ENCODE measurements at places on chromosomes 5 and 9.

- no peak for DNase-seq
These were observed 60.9 kb downstream of the ROPN1L start for GRCh38 chr5:10502578-10502977.

- DNase-seq, result peak; percentile 89
These were observed 39.4 kb upstream of the MAP1B start for GRCh38 chr5:72067682-72068470.

DNA sequence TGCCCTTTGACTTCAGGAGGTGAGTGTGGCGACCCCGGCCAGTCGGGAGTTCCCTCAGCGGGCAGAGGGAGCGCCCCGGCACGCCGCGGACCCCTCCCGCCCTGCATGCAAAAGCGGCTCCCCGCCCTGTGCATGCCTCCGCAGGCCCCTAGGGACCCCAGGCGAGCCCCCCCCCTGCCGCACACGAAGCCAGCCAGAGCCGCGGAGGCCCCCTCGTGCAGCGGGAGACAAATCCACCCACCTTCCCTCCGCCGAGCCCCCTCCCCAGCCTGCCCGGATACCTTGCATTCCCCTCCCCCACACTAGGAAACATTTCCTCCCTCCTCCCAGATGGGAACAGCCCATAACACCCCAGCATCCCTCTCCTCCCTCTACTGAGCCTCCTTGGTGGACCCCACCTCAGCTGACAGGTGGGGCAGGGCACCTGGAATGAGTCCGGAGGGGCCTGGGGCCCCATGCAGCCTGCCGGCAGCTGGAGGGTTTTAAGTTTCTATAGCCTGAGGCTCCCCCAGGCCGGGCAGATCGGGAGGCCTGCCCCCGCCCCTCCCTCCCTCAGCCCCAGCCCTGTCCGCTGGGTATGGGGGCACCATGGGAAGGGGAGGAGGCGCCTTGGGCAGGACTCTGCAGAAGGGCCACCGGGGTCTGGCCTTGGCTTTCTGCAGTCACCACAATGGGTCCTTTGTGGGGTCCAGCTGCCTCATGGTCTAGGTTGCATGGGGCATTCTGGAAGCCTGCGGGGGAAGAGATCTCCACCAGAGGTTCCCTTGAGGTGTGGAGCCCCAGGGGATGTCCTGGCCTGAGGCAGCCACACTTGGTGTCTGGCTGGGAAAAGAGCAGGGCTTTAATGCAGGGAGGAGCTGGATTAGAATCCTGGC, 601 bp downstream of the ERGIC1 start:
- peak; percentile 38 for DNase-seq

- peak; percentile 3 for DNase-seq
These were observed 69.6 kb downstream of the CWC27 start for GRCh38 chr5:64838376-64838775.

DNA sequence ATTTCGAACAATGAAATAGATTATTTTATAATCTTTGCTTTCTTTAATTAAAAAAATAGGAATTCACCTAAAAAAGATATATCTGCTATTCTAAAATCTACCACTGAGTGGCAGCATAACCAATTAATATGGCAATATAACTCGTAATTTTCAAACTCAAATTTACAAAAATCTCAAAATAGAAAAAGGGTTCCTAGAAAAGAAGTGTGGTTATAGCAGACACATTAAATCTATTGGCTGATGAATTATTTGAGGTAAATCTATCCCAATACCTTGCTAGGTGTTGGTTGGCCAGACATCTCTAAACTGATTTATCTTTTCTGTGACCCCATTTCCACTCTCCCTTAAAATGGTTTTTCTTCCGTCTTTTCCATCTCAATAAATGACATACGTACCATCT, 30.2 kb upstream of the NRG2 start:
- peak; percentile 9 for DNase-seq

DNA sequence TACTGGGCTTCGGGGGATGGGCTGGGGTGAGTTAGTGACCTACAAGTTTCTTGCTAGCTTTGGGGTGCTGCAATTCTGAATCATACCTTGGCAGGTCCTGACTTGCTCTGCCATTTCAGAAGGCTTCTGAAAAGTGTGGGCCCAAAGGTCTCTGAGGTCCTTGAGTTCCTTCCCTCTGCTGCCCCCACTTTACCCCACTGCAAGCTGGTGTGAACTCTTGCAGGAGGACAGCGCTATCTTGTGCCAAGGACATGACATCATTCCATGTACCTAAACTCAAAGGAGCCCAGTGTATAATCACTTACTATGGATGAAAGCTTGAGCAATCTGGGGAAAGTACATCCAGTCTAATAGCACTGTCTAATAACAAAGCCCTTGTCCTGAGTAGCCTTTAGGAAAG, 157.4 kb downstream of the RMI1 start:
- DNase-seq, result no peak

GRCh38 chr5:150626853-150627276, 13.6 kb upstream of the SYNPO start:
- DNase-seq, result no peak

DNA sequence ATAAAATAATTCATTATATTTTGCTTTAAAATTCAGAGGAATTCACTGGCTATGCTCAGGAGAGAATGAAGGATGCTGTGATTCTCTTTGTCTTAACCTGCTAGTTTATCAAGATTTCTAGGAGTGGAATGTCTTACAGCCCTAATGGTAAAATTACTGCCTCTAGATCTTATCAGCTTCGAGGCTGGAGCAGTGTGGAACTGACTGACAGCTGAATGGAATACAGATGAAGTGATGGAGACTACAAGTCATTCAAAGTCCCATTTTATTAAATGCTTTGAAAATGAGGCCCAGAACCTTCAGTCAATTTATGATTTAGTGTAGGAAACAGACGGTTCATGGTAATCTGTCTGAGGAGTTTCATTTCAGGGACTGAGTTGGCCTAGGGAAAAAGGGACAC, 202.1 kb downstream of the RFX3 start:
- DNase-seq, result no peak

- DNase-seq, result no peak
These were observed 73.9 kb upstream of the UNC5A start for GRCh38 chr5:176736301-176736930.

DNA sequence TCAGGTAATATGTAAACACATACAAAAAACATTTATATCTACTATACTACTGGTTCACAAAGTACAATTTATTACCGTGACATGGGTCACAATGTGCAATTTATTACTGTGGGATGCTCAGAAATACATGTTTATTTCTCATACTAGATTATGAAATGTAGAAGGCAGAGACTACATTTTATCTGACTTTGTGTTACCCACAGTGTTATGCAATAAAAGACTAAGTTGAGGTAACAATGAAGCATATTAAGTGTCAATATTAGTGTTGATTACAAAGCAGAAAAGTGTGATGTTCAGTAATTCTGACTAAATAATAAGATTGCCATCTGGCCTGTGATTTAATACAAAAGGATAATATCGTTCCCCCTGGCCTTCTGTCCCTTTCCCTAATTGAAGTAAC, 42.4 kb downstream of the CPLANE1 start:
- no peak for DNase-seq

DNA sequence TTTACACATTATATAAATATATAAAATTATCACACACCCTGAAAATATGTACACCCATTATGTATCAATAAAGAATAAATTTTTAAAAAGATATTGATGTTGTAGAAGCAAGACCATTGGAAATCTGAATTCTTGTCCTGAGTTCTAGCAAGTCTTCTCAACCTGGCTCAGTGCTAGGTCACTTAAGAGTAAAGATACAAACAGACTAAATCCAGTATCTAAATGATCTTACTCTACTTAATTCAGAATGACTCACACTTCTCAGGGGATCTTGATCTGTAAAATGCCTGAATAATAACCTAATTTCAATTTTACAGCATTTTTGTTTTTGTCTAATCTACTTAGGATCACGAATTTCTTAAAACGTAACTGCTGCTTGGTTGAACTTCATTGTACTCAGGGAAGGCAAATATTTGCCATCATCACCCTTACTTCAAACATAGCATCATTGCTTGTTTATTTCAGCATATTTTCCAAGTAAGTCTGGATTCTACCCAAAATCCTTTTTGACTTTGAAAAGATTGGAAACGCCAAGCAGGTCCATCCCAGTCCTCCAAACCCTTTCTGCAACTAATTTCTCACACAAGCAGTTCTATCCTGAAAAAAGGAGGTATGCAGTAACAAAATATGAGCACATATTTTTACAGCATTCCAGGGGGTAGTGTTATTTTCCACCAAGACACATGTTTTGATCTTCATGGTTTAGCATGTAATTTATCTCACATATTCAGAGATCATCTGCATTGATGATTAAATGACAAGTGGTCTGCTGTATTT, 582.6 kb downstream of the PSAT1 start:
- peak; percentile 27 for DNase-seq

GRCh38 chr5:180027459-180028089, 44.0 kb downstream of the RNF130 start:
- DNase-seq, result no peak

All from EL (cell line).